Heart left ventricle (tissue), 16 donors: ENCODE measurements at places on chromosomes 1 and 21. TPM values are rescaled to one million over a fixed set of nuclear protein-coding genes. Genes with fewer than 3 reads are reported as not detected.

DNA sequence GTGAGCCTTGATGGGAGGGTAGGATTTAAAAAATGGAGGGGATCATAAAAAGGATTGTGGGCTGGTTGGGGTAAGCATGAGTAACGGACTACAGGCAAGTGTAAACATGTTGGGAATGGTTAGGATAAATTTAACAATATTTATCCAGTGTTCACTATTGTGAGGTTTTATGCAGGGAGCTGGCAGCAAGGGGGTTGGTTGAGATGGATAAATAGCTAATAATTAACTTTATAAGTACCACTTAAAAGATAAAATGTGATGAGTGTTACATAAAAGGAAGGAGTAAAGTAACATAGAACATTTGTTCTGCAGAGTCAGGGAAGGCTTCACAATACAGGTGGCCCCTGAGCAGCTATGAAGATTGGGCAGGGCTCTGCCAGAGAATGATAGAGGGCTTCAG is 109.0 kb downstream of the NGF start:
- no peak for DNase-seq

CLDN17 gene
- not detected for total RNA-seq

TTC34 gene
- not detected for total RNA-seq

DNA sequence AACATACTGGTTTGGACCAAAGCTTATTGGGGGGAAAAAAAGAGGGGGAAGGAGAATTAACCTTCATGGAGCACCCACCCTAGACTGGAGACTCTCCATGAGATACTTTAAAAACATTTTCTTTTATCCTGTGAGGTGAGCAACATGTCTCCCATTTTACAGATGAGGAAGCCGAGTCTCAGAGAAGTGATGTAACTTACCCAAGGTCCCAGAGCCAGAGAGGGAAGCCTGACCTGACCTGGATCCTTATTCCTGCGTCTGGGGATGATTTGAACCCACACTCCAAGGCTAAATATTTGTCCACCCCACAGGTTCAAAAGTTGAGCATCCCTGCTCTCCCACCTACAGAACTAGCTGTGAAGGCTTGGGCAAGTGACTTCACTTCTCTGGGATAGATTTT is 137.9 kb upstream of the JUN start:
- DNase-seq, result no peak

DNA sequence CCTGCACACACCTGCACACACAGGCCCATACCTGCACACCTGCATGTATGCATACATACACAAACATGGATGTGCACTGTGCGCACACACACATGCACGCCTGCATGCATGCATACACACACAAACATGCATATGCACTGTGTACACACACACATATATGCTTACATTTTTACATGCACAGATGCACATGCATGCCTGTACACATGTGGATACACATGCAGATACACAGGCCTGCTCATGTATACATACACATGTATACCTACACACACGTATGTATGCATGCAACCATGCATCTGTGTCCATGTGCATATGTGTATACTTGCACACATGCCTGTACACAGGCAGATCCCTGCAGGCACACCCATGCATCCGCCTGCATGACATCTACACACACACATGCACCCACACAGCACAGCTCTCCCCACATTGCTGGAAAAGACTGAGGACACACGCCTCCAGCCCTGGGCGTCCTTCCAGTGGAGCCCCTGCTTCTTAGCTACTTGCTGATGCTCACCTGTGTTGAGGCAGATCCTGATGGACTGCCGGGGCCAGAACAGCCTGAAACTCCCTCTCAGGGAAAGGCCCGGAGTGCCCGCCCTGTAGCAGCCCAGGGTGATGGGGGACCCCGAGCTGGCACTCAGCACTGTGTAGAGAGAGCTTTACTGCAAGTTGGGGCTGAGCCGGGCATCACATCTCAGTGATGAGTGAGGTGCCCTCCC is 28.6 kb downstream of the KRTAP10-1 start:
- peak; percentile 10 for DNase-seq

CFHR4 gene
- total RNA-seq, result not detected

DNA sequence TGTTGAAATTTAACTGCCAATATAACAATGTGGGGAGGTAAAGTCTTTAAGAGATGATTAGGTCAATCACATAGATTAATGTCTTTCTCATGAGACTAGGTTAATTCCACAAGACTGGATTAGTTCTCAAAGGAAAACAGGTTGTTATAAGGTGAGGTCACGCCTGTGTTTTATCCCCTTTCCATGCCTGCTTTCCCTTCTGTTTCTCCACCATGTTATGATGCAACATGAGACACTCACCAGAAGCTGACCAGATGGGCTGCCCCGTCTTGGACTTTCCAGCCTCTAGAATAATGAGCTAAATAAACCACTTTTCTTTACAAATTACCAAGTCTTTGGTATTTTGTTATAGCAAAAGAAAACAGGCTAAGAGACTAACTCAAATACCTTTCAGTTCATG is 70.8 kb downstream of the DDAH1 start:
- no peak for DNase-seq

LEPR gene
- 3.9 TPM for total RNA-seq

GRCh38 chr1:54301497-54301896 is 101.5 kb downstream of the MRPL37 start:
- no peak for DNase-seq

DNA sequence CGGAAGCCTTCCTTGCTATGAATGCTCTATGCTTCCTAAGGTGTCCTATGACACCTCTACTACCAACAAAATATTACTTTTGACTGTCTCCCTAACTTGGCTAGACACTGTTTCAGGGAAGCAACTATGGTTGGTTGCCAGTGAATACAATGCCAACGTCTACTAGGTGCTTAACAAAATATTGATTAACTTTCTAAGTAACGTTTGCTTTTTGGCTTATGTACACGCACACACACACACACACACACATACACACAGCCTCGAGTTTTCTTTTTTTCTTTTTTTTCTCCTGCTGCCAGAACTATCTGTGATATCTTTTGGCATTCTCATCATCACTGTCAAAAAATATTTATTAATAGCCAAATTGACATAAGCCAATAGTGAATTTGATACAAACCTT is 864.0 kb downstream of the PLA2G4A start:
- no peak for DNase-seq

AXDND1 gene
- total RNA-seq, result not detected

DNA sequence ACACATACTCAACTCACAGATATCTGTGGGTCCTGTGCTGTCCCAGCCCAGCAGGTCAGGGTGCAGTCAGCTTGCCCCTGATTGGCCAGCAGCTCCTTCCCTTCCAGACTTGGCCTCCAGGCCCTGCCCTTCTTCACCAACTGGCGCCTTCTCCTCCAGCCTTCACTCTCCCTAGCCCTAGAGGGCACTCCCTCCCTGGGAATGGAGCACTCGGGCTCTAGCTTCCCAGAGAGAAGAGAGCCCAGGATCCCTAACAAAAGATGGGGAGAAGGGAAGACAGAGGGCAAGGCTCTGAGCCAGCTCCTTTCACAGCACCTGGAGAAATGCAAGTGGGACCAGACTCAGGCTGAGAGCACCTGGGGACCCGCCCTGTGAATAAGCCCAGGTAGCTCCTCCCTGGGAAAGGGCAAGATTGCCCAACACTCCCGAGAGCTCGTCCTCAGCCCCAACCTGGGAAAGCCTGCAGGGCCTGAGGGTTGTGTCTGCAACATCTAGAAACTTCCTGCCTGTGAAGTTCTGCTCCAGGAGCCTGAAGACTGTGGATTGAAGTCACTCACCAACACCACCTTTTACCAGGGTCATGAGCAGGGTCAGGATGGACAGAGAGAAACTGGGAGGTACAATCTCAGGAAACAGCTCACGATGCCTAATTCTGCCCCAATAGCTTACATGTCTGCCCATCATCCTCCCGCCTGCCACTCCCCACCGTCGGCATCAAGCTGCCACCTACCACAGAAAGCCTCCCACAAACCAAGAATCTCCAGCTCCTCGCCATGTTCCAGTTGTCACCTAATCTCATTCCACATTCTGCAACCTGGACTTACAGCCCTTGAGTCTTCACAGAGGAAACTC is at the start of gene PGLYRP4:
Gene PGLYRP4 (minus strand): TSS at position 331 of the 852 bp plus-strand sequence. CDS start 909 bp downstream, outside the sequence.
- DNase-seq, result no peak

DNA sequence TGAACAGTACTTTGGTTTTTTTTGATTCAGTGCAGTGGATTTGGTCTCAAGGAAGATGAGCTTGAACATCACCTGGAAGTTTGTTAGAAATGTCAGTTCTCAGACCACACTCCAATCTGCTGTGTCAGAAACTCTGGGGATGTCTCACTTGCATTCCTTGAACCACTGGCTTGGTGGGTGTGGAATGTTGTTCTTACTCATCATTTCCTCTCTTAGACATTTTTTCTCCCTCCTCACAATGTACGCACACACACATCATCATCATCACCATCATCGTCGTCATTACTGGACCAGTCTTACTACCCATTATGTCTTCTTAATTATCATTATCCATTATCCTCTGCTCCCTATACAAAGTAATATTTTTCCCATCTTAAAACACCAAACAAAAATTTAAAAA is 91.9 kb upstream of the KCNK2 start:
- no peak for DNase-seq

- no peak for DNase-seq
These were observed 35.0 kb downstream of the CA6 start for GRCh38 chr1:8980656-8981055.

- DNase-seq, result no peak
These were observed 245.6 kb upstream of the KAZN start for GRCh38 chr1:14352897-14353296.

BNIPL gene
- 0.38 TPM for total RNA-seq

DNA sequence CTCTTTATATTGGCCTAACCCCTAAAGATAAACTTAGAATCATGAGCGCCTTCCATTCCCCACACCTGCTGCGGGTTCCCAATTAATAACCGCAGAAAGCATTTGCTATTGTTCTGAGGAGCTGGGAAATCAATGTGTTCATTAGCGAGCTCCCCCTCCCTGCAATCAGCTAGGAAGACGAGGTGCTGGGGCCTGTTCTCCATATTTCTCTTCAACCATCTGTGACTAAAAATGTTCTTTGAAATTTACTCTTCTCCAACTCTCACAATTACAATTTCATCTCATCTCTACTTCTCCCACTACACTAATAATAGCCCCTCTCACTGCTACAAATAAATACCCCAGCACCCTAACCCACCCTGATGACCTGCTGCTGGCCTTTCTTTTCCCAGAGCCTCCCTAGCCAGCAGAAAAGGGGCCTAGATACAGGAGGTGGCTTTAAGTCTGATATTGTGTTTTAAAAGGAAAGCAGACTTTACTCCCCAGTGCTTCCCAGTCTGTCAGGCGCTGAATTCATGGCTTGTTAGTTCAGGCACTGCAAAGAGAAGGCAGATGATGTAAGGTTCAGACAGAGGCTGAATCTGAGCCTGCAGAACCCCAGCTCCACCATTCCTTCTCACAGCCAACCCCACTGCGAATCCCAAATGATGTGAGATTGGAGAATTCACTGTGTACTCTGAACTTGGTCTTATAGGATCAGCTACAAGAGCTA is 477.5 kb upstream of the DAB1 start:
- DNase-seq, result no peak

DNA sequence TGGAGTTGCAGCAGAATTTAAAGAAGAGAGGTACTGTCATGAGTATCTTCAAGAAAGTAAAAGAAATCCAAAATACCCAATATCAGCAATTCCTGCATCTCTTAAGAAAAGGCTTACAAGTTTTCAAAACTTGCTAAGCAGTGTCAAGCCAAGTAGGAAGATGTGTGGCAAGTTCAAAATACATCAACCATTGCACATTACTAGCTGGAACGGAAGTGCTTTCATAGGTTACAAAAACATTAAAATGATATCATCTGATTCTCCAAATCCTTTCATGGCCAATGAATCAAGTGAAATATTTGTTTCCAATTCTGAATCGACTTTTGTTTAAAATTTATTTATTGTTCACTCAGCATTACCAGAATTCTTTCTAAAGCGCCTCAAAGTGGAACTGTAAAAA is 5.7 kb upstream of the ABCA4 start:
- no peak for DNase-seq
